ENCODE measurements at places on chromosomes 1 and 21.
A peak's percentile ranks its signal among the peaks of the same experiment; 100 is the strongest.

DNA sequence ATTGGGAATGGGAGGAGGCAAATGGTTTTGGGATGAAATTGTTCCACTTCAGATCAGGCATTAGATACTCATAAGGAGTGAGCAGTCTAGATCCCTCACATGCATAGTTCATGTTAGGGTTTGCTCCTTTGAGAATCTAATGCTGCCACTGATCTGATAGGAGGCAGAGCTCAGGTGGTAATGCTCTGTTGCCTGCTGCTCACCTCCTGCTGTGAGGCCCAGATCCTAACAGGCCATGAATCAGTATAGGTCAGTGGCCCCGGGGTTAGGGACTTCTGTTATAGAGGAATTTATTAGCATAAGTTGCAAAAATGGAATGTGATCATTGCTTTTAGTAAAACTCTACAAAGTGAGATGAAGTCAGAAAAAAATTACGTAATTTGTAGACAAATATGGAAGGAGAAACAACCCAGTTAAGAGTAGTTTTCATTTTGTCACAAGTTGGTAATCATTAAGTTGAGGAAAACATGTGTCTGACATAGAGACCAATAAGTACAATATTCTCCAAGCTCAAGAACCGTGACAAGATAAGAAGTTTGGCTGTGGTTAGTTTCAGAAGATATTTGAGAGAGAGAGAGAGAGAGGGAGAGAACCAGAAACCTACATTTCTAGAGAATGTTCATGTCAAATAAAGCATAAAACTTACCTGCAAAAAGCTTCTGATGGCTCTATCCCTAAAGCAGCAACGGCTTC lies 689.7 kb upstream of the PRMT6 start:
- DNase-seq = no peak

DNA sequence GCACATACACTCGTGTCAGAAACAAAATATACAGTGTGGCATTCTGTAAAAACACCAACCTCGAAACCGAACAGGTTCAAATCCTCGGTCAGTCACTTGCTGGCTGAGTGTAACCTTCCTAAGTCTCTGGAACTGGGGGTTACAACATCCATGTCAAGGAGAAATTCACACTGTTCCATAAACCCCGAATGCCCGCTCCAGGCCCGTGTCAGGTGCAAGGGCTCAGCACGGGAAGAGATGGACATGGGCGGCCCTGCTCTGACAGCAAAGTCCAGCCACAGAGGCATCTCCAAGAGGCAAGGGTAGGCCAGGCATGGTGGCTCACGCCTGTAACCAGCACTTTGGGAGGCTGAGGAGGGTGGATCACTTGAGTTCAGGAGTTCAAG lies 79.5 kb downstream of the SLC66A1 start:
- no peak for DNase-seq

- no peak for DNase-seq
Measured at GRCh38 chr1:183533617-183534174, 56.6 kb downstream of the NCF2 start.

- peak; percentile 96 for DNase-seq
Measured at GRCh38 chr1:68112835-68113243, 62.4 kb upstream of the DIRAS3 start.

GRCh38 chr1:222889440-222889839 lies 74.6 kb downstream of the DISP1 start:
- DNase-seq = no peak

DNA sequence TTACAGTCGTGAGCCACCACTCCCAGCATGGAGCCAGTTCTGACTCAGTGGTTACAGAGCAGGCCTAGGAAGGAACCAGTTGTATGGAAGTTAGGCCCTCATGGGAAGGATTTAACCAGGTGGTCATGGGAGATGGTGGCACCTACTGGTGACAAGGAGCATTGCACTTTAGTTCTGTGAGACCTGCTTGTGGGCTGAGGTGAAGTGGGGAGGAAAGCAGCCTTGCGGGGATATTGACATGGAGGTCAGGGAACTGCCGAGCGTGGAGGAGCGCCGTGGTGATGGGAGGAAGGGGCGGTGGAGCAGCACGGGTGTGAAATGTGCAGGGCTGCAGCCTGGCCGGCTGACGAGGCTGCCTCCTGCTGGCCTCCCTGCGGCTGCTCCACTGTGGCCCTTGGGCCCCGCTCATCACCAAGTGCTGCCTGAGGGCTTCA lies 100.4 kb downstream of the GALNT2 start:
- DNase-seq = peak; percentile 68

GRCh38 chr1:200226268-200226968 lies 183.4 kb downstream of the ZNF281 start:
- peak; percentile 15 for DNase-seq

GRCh38 chr1:45930258-45931150 lies 127.1 kb downstream of the MAST2 start:
- DNase-seq = no peak

- no peak for DNase-seq
Measured at GRCh38 chr1:204709021-204709420, 23.5 kb upstream of the LRRN2 start.

- no peak for DNase-seq
Measured at GRCh38 chr21:44947111-44947929, 7.5 kb downstream of the SLX9 start.

GRCh38 chr1:217562229-217562878 lies 68.5 kb downstream of the GPATCH2 start:
- peak; percentile 81 for DNase-seq

DNA sequence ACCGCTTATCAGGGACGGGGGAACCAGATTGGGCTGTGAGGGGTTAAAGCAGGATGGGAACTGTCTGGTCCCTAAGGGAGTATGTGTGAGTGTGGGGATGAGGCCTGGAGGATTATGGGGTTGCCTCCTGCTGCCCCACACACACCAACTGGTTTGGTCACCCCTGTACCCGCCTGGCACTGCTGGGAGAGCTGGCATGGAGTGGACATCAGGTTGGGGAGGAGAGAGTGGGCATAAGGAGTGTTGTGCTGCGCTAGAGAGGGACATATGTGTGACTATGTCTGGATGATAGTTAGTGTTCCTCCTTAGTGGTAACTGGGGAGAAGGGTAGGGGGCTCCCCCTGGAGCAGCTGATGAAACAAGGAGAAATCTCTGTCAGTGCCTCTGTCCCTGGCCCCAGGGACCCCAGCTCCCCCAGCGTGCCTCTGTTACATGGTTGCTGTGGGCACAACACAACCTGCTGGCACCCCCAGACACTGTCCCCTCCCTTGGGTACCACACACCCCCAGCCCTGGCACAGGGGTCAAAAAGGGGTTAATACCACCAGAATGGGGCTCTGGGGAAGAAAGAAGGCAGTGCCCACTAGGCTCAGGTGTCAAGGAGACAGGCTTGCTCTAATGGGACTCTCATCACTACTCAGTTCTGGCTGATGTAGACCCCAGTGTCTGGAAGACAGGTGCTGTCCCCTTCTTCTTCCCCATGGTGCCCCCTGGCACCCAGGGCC lies 1.9 kb downstream of the ZBTB7B start:
- DNase-seq = no peak

GRCh38 chr1:198300451-198300850 lies 143.7 kb downstream of the NEK7 start:
- DNase-seq = no peak

DNA sequence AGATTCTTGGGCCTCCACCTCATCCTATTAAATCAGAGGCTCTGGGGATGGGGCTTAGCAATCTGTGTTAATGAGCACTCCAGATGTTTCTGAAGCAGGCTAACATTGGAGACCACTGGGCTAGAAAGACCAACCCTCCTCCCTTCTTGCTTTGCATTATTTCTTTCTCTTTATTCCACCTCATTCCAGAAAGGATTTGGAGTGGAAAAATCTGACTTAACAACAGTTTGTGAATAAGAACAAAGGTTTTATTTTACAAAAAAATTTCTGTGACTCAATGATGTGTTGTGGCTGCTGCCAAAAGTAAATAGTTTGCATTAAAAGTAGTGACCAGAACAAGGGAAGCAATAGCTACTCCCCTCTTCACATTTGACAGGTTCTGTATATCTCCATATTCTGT lies 79.4 kb downstream of the TGFB2 start:
- DNase-seq = no peak

DNA sequence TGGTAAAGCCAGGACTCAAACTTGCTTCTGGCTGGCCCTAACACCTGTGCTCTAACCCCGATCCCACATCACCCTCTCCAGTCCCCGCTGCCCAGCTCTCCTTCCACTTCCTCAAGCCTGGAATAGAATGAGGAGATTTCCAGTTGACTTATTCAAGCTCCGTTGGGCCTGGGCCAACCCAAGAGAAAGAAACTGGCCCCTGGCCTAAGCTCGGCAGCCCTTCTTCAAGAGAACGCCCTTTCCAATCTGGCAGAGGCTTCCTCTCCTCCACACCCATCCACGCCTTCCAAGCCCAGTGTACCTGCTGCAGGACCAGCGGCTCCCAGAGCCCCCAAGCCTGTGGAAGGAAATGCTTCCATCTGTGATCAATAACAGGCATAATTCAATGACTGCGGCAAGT lies 51.9 kb downstream of the LRRN2 start:
- DNase-seq = no peak

DNA sequence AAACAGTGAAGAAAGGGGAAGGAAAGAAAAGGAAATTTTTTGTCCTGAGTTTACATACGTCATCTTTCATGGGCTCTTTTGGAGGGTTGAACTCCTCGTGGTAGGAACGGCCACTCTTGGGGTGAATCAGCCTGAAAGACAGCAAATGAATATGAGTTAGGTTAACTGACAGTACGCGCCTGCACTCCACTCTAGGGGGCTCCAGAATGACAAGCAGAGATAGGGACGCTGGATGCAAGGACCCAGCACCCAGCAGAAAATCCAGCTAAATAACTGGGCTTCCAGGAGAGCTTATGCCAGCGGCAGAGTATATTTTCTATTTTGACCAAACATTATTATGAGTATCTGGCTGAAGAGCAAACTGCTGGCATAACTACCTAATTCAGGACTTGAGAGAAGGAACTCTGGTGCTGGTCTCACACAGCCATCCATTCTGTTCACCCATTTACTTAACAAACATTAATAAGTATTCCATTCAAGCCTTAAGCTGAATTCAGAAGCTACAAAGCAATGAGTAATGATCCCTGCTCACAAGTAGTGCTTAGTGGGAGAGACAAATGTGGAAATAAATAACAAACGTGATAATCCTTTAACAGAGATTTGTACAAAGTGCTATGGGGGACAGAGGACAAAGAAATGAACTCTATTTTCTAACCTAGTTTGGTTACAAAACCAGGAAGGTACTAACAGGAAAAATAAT lies 22.1 kb downstream of the AK2 start:
- DNase-seq = no peak

DNA sequence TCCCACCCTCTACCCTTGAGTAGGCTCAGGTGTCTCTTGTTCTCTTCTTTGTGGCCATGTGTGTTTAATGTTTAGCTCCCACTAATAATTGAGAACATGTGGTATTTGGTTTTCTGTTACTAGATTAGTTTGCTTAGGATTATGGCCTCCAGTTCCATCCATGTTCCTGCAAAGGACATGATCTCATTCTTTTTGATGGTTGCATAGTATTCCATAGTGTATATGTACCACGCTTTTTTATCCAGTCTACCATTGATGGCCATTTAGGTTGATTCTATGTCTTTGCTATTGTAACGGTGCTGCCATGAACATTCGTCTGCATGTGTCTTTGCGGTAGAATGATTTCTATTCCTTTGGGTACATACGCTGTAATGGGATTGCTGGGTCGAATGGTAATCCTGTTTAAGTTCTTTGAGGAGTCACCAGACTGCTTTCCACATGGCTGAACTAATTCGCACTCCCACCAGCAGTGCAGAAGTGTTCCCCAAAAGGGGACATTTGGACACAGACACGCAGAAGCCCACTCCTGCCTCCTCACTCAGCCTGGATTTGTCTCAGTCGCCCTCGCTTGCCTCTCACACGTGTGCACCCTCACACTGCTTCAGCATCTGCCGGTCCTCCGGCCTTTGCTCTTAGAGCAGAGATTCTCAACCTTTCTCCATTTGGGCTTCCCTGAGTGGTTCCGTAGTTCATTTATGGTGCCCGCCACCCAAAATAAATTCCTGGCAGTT lies 3.7 kb downstream of the MX2 start:
- DNase-seq = no peak

DNA sequence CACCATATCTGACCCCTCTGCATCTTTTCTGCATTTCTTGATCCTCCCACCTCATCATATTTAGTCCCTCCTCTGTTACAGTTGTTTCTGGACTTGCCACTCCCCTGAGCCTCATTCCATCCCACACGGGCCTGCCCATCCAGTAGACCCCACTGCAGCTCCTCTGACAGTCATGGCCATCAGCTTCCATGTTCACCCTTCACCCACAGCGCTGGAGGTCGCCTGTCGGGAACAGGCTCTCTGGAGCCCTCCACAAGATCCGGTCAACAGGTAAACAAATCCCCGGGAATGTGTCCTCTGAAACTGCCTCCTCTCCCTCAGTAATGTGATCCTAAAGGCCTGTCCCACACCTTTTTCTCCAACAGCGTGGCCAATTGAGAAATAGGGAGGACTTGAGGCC lies 31.3 kb downstream of the SYF2 start:
- no peak for DNase-seq

- DNase-seq = peak; percentile 59
Measured at GRCh38 chr1:7922301-7922700, 18.3 kb downstream of the TNFRSF9 start.

- no peak for DNase-seq
Measured at GRCh38 chr1:178266619-178267066, 172.7 kb downstream of the RASAL2 start.

DNA sequence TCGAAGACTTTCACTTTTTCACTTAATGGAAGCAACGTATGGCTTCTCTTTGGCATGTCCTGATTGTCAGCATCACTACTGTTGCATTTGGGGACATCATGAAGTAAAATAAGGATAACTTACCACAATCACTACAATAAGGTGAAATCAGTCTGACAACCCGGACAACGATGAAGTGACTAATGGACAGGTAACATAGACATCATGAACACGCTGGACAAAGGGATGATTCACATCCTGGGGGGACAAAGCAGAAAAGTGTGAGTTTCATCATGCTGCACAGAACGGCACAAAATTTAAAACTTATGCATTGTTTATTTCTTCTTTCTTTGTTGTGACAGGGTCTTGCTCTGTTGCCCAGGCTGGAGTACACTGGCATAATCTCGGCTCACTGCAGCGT lies 53.9 kb downstream of the FH start:
- DNase-seq = peak; percentile 43

GRCh38 chr1:201213926-201214325 lies 23.3 kb downstream of the IGFN1 start:
- DNase-seq = no peak

- no peak for DNase-seq
Measured at GRCh38 chr1:15953294-15953771, 22.6 kb downstream of the ZBTB17 start.

DNA sequence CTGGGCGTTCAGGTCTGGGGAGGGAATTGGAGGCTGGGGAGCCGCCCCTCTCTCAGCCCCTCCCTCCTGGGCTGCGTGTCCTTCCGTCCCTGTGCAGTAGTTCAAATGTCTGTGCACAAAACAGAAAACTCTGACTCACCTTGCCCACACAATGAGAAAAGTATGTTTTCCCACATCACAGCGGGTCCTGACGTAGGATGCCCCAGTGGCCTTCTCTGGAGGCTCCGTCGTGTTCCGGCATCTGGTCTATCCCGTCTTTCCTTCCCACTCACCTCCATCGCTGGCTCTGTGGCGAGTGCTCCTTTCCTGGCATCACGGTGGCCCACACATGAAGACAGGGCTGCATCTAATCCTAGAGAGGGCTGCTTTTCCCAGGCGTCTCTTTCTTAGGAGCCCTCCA lies 224.0 kb downstream of the KAZN start:
- peak; percentile 59 for DNase-seq

All from HT1080 (cell line).